ENCODE measurements at places on chromosomes 13 and 19. TPM values are rescaled to one million over a fixed set of nuclear protein-coding genes. Genes with fewer than 3 reads are reported as not detected.

TUBB4A gene
- 0.75 TPM for total RNA-seq

- no peak overlapping the region for H3K4me3 ChIP-seq
- no peak overlapping the region for H3K27ac ChIP-seq
- H3K36me3 ChIP-seq = no peaks in the 10 kb centered on the region
- no peak for DNase-seq
- H3K27me3 ChIP-seq = no peaks in the 10 kb centered on the region
These were observed 75.6 kb upstream of the ZNF507 start for GRCh38 chr19:32269831-32270230.

KCNRG gene
- 0.41 TPM for total RNA-seq

ZNF737 gene
- 13.7 TPM for total RNA-seq

DNA sequence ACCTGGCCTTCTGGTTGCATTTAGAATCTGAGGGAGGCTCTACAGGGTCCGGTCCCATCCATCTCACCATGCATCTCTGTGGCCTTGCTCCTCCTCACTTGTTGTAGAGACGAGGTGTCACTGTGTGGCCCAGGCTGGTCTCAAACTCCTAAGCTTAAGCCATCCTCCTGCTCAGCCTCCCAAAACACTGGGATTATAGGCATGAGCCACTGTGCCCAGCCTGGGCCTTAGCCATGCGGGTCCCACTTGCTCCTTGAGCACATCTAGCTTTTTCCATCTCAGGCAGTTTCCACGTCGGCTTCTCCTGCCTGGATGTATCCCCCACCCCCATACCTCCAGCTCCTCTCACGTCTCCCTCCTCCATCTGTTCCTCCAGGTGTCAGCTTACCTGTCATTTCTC is 9.8 kb downstream of the ELSPBP1 start:
- DNase-seq = no peak
- no peaks in the 10 kb centered on the region for H3K27me3 ChIP-seq
- no peaks in the 10 kb centered on the region for H3K4me1 ChIP-seq
- H3K4me3 ChIP-seq = no peak overlapping the region

DNA sequence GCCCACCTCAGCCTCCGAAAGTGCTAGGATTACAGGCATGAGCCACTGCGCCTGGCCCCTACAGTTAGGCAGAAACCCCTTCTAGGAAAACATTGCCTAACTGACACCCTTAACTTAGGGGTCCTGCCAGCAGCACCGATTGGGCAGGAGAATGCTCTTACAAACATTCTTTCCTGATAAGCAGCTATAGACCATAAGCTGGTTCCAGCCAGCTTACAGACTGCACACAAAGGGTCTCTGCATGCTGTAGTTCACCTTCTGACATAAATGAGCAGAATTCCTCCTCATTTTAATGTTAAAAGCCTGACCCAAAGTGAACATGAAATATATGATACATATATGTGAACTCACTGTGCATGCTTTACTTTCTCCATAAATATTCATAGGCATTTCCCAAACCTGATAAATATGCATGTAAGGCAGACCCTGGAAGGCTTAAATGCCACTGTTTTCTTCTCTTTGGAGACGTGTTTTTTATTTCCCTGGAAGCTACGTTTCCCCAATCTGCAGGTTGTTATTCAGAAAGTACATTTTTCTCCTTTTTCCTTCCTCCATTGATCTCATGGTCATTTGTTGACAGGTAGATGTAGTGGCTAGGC is 48.5 kb upstream of the KL start:
- no peaks in the 10 kb centered on the region for H3K27me3 ChIP-seq
- peaks cover 12% of the 10 kb centered on the region for H3K4me1 ChIP-seq
- no peak overlapping the region for H3K4me3 ChIP-seq
- H3K36me3 ChIP-seq = no peaks in the 10 kb centered on the region

- H3K4me3 ChIP-seq = peak within 1 kb of the TSS; percentile 25
- DNase-seq = peak; percentile 72
- H3K27me3 ChIP-seq = peaks cover 33% of the 10 kb centered on the region
- no peak within 1 kb of the TSS for H3K27ac ChIP-seq
- H3K36me3 ChIP-seq = no peaks in the 10 kb centered on the region
- peaks cover 8% of the 10 kb centered on the region for H3K4me1 ChIP-seq
These were observed at the start of gene KCNC3 for GRCh38 chr19:50329146-50329925. Gene KCNC3 (minus strand): TSS chr19:50329377. CDS start chr19:50329082, 295 bp downstream.

- H3K4me1 ChIP-seq = peaks cover 29% of the 10 kb centered on the region
- DNase-seq = peak; percentile 92
- no peak overlapping the region for H3K4me3 ChIP-seq
- no peaks in the 10 kb centered on the region for H3K27me3 ChIP-seq
- H3K36me3 ChIP-seq = no peaks in the 10 kb centered on the region
- peak overlapping the region; percentile 98 for H3K27ac ChIP-seq
These were observed 37.3 kb downstream of the NFIC start for GRCh38 chr19:3403489-3404323.

- no peak overlapping the region for H3K4me3 ChIP-seq
- H3K36me3 ChIP-seq = no peaks in the 10 kb centered on the region
- H3K27ac ChIP-seq = no peak overlapping the region
- DNase-seq = no peak
- H3K27me3 ChIP-seq = no peaks in the 10 kb centered on the region
These were observed 857.8 kb downstream of the GPC5 start for GRCh38 chr13:92256211-92256610.

GRCh38 chr19:14005349-14006084 is 603 bp downstream of the RFX1 start:
- peak overlapping the region; percentile 48 for H3K4me3 ChIP-seq
- peaks cover 4% of the 10 kb centered on the region for H3K4me1 ChIP-seq
- peak overlapping the region; percentile 98 for H3K27ac ChIP-seq
- no peaks in the 10 kb centered on the region for H3K36me3 ChIP-seq
- H3K27me3 ChIP-seq = no peaks in the 10 kb centered on the region
- DNase-seq = peak; percentile 60
